Kidney tubule cell (primary cell): ENCODE measurements at places on chromosomes 3 and 15.

DNA sequence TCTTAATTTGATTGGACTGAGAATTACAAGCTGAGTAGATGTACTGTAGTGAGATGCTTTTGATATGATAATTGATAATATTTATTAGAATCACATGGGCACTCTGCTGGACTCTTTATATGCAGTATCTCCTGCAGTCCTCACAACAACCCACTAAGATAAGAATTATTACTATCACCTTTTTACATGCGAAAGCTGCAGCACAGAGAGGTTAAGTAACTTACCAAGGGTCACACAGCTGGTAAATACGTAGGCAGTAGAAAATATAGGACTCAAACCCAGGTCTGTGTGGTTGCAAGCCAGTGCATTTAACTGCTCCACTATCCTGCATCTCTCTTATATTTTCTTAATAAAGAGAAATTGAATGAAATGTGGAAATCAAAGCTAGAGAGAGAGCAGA, 392.8 kb upstream of the RORA start:
- no peak for DNase-seq

DNA sequence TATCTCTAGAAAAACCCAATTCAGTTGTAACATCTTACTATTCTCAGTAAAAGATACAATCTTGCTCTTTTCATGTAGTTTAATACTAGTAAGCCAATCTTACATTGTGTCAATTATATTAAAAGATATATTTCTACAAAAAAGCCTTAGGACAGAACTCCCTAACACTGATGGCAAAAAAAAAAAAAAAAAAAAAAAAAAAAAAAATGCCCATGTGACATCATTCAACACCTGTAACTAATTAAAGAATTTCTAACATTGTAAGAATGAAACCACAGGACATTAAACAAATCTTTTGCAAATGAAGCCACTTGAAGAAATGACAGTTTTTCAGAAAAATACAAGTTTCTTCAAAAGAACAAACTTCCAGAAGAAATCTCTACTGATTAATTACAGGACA, 119.8 kb downstream of the SUCLG2 start:
- DNase-seq: no peak

DNA sequence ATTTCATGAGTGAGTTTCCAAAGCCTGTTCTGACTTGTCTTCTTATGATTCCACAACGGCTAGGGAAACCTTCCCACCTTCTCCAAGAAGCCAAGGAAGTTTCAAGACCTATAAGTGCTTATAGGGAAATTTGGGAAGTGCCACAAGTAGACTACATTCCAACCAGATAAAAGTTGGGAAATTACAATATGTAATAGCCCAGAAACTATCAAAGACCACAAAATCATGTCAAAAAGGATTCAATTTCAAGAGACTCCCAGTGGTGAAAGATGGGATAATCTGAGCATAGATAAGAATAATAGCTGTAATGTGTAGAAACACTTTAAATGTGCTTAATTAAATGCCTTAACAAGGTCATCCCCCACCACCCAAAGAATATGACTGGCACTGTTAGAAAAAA, 169.2 kb upstream of the SLC2A2 start:
- DNase-seq: no peak

- DNase-seq: peak; percentile 36
Measured at GRCh38 chr3:117355566-117355965, 646.0 kb downstream of the TUSC7 start.

GRCh38 chr3:153385343-153385742, 223.3 kb downstream of the RAP2B start:
- no peak for DNase-seq

DNA sequence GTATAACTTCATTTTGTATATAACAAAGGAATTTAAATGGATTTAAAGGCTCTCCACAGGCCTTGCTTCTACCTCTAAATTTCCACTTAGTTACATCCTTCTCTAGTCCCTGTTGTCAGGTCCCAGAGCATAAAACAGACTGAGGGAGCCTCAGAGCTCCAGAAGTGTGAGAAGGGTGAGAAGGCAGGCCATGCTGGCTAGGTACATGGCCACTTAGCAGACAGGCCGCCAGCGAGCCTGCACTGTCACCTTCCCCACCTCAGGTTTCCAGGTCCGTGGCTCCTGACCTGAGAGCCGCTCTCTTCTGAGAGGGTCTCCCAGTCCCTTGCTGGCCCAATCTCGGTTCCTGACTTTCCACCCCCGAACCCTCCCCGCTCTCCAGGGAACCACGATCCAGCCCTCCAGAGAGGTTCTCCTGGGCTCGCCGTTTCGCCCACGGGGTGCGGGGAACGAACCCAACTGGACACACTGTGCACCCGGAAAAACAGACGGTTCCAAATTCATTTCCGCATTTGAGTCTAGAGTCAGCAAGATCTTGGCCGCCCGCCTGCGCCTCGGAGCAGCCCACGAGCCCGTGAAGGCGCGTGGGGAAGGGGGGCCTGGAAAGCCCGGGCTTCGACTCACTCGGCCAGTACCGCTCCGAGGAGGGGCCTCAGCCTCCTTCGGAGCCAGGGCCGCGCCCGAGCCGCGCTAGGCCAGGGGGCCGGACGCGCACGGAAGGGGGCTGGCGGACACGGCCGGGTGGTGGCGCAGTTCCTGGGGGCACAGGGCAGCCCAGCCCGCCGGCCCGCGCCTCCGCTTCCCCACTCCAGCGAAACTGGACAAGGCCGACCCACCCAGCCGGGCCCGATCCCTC, 16.7 kb upstream of the SOX2 start:
- DNase-seq: peak; percentile 30

- DNase-seq: no peak
Measured at GRCh38 chr3:10501664-10502052, 3.7 kb downstream of the ATP2B2 start.

DNA sequence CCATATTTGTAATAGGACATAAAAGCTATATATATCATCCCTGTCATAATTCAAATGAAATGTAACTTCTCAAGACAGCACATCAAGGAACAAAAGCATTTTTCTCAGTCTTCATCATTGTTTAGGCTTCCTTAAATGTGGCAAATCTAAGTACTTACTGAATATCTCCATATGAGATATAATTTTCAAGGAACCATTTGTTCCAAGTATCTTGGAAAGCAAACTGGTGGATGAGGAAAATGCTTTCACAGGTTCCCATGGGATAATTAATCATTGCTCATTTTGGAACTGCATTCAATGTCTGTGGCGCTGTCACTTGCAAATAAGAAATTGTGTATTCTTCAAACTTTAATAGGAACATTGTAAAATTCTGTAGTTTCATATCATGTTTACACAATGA, 52.6 kb upstream of the ZNF385D start:
- DNase-seq: no peak

- no peak for DNase-seq
Measured at GRCh38 chr3:23809840-23810342, 4.1 kb downstream of the UBE2E1 start.

GRCh38 chr3:59772416-59773408, 722.9 kb upstream of the CFAP20DC start:
- DNase-seq: no peak

DNA sequence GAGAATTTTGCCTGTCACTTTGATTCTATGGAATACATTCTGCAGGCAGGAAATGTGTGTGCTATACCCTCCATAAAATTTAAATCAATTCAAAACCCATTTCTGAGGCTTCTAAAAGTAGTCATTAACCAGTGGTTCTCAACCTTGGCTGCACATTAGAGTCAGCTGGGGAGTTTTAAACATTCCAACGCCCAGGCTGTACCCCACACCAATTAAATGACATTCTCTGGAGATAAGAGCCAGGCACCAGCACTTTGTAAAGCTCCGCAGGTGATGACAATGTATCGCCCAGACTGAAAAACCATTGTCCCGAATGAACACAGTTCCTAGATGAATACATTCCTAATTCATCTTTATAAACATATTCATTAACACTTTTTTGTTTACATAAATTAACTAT, 110.6 kb upstream of the MB21D2 start:
- no peak for DNase-seq

DNA sequence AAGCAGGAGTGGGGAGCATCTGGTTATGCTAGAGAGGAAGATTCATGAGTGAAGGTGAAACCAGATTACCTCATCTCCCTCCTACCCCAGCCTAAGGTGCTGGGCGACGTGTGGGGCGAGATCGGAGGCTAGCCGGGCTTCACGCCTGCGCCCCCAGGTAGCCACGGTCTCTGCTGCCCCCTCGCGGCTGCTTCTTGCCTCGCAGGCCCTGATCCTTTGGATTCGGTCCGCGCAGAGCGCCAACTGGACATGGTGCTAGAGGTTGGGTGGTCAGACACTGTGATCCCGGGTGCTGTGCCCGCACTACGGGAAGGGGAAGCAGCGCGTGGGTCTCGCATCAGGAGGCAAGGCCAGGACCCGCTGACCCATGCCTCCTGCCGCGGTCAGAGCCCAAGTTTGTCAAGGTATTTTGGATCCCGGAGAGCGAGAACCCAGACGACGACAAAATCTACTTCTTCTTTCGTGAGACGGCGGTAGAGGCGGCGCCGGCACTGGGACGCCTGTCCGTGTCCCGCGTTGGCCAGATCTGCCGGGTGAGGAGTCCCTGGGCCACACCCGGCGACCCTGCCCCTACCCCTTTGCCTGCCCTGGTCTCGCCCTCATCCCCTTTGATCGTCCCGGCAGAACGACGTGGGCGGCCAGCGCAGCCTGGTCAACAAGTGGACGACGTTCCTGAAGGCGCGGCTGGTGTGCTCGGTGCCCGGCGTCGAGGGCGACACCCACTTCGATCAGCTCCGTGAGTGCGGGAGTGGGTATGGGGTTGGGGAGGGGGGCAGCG, 4.2 kb downstream of the SEMA3B start:
- DNase-seq: peak; percentile 89

- no peak for DNase-seq
Measured at GRCh38 chr3:71360764-71361163, 222.8 kb downstream of the FOXP1 start.

DNA sequence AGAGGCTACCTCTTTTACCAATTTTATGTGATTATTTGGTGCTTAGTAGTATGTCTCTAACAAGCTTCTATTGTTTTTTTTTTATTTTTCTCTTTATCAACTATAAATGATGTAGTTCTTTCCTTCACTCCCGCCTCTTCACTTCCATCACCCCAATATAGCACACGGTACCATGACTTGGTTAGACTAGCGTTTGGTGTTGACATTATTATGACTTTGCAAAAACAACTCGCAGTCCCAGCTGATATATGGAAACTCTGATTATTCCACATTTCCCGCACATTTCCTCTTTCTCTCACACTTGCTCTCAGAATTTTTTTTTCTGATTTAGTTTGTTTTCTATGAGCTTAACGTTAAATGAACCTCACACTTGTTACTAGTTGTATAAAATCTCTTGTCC, 162.2 kb downstream of the GREM1 start:
- no peak for DNase-seq

- DNase-seq: no peak
Measured at GRCh38 chr3:61613666-61614065, 52.3 kb downstream of the PTPRG start.

- peak; percentile 77 for DNase-seq
Measured at GRCh38 chr15:74620636-74621545, 5.3 kb downstream of the CLK3 start.

DNA sequence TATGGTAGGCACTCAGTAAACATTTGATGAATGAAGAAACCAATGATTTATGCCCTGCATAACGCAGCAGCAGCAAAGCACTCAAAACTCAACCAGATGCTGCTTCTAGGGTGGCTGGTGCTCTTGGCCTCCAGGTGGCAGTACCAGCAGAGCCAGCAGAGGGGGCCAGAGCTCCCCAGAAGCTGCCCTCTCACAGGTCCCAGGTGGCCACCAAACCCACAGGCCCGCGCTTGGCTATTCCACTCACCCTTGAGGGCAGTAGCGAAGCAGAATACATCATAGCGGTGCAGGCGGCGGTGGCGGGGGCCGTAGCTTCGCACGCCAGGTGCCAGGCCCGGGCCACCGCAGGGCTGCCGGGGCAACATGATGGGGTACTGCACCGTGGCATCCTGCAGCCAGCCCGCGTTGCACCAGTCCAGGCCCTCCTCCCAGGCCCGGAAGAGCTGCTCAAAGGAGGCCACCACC, 16.6 kb downstream of the HAPLN3 start:
- peak; percentile 41 for DNase-seq

DNA sequence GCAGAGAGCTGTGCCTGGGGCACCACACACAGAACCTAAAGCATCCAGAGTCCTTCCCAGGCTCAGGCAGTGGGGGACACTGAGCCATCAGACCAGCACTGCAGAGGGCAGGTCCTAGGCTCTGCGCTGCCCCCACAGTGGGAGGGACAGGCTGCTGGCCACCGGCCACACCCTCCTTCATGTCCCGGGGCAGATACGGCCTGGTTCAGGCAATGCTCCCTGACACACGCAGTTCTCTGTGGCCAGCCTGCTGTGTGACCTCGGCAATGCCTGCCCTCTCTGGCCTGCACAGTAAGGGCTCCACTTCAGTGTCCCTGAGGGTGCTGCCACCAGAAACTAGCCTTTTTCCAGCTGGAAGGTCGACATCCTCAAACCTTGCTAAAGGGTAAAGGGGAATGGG, 12.4 kb downstream of the LINGO1 start:
- no peak for DNase-seq

GRCh38 chr3:48013288-48013980, 2.8 kb downstream of the MAP4 start:
- peak; percentile 73 for DNase-seq

- DNase-seq: no peak
Measured at GRCh38 chr3:2992534-2992933, 117.6 kb downstream of the IL5RA start.

- no peak for DNase-seq
Measured at GRCh38 chr3:172129498-172129849, 90.1 kb downstream of the FNDC3B start.
